ENCODE measurements at places on chromosomes 1 and 21. TPM values are rescaled to one million over a fixed set of nuclear protein-coding genes. Genes with fewer than 3 reads are reported as not detected.

GRCh38 chr1:66265796-66266195 is 268.2 kb upstream of the SGIP1 start:
- H3K27me3 ChIP-seq: no peaks in the 10 kb centered on the region
- H3K27ac ChIP-seq: no peak overlapping the region
- H3K36me3 ChIP-seq: no peaks in the 10 kb centered on the region
- H3K4me1 ChIP-seq: peaks cover 1% of the 10 kb centered on the region
- no peak for DNase-seq

GRCh38 chr21:36589352-36589971 is 109.5 kb upstream of the SIM2 start:
- no peak overlapping the region for H3K4me3 ChIP-seq
- peak; percentile 80 for DNase-seq
- H3K36me3 ChIP-seq: no peaks in the 10 kb centered on the region
- H3K4me1 ChIP-seq: no peaks in the 10 kb centered on the region
- H3K27ac ChIP-seq: no peak overlapping the region

DNA sequence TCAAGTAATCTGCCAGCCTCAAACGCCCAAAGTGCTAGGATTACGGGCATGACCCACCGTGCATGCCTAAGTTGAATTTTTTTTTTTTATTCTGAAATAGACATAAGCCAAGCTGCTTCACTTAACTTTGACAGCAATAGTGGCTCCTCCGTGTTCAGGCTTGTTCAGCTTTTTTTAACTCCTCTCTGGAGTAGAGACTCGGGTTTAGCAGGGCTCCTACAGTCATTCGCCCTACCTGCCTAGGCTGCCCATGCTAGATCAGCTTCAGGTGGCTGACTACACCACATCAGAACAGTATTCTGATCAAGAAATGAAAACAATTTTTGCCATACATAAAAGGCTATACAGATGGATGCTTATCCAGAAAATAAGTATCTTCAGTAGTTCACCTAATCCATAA is 14.7 kb downstream of the ARID4B start:
- no peaks in the 10 kb centered on the region for H3K27me3 ChIP-seq
- peaks cover 34% of the 10 kb centered on the region for H3K36me3 ChIP-seq
- H3K27ac ChIP-seq: no peak overlapping the region
- no peak for DNase-seq
- H3K4me1 ChIP-seq: no peaks in the 10 kb centered on the region

DNA sequence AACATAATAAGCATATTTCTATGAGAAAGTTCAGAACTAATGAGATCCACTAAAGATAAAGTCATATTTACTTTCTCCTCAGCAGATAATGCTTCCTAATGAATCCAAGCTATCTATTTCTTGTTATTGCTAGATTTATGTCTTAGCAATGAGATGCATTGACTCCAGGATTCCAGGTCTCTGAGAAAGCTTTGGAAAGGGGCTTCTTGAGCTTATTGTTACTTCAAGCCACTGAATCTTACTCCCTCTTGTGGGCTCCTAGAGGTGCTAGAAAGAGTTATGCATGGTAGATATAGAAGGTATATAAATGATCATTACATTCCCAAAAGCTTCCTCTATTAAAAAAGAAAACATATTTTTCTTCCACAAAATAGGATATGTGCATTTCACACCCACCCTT is 246.4 kb upstream of the ADAMTS5 start:
- H3K36me3 ChIP-seq: no peaks in the 10 kb centered on the region
- no peak overlapping the region for H3K27ac ChIP-seq
- DNase-seq: no peak
- H3K4me1 ChIP-seq: no peaks in the 10 kb centered on the region
- H3K4me3 ChIP-seq: no peak overlapping the region
- no peaks in the 10 kb centered on the region for H3K27me3 ChIP-seq

- H3K4me1 ChIP-seq: no peaks in the 10 kb centered on the region
- DNase-seq: no peak
- no peaks in the 10 kb centered on the region for H3K27me3 ChIP-seq
- H3K4me3 ChIP-seq: no peak overlapping the region
- no peak overlapping the region for H3K27ac ChIP-seq
Observed at GRCh38 chr1:218939095-218939494, 234.6 kb upstream of the LYPLAL1 start.

- no peak overlapping the region for H3K27ac ChIP-seq
- no peaks in the 10 kb centered on the region for H3K27me3 ChIP-seq
- no peak for DNase-seq
- H3K36me3 ChIP-seq: no peaks in the 10 kb centered on the region
Observed at GRCh38 chr1:115450501-115451040, 112.5 kb upstream of the NGF start.

GRCh38 chr21:28391938-28392849 is 600.5 kb downstream of the LTN1 start:
- H3K27me3 ChIP-seq: no peaks in the 10 kb centered on the region
- H3K36me3 ChIP-seq: no peaks in the 10 kb centered on the region
- H3K4me1 ChIP-seq: no peaks in the 10 kb centered on the region
- H3K4me3 ChIP-seq: no peak overlapping the region
- peak; percentile 29 for DNase-seq

DNA sequence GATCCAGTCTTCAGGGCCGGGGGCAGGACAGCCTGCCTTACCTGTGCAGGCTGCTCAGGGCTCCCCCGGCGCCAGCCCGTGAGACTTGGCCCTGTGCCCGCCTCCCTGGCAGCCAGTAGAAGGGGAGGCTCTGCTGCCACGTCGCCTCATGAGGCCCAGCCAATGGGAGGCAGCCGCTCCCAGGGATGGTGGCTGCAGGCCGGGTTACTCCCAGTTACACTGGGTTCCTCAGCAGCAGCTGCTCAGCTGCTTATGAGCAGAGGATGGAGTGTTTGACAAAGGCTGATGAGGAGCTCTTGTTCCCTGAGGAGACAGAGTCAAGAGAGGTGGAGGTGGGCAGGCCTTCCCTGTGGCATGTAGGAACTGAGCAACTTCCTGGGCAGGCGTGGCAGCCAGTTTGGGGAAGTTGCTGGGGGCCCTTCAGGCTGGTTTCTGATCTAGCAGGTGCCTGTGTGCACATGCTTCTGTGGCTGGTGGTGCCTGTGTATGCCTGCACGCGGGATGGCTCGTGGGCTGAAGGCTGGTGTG is 5.5 kb downstream of the MFSD2A start:
- peak; percentile 91 for DNase-seq
- no peaks in the 10 kb centered on the region for H3K27me3 ChIP-seq
- H3K36me3 ChIP-seq: peaks cover 33% of the 10 kb centered on the region
- peak overlapping the region; percentile 77 for H3K27ac ChIP-seq
- peak overlapping the region; percentile 55 for H3K4me3 ChIP-seq
- peaks cover 46% of the 10 kb centered on the region for H3K4me1 ChIP-seq

- no peak overlapping the region for H3K27ac ChIP-seq
- no peaks in the 10 kb centered on the region for H3K36me3 ChIP-seq
- no peaks in the 10 kb centered on the region for H3K27me3 ChIP-seq
- no peak for DNase-seq
- no peak overlapping the region for H3K4me3 ChIP-seq
Observed at GRCh38 chr1:98203466-98203865, 282.6 kb upstream of the DPYD start.

DNA sequence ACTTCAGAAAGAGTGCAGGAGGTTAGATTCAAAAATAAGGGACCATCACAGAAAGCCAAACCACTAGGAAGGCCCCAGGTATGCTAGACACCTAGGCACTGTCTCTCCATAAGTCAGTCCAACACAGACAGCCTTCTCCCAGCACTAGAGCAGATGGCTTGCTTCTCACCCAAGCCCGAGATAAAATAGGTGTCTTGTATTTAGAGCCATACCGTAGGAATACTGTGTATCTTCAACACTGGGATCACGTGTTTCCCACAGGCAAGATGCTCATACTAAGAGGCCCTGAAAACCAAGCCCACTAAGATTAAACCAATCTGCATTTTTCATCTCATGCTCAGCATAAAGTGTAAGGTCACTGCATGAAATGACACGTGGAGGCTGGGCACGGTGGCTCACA is 223.3 kb upstream of the KAZN start:
- H3K4me3 ChIP-seq: no peak overlapping the region
- DNase-seq: no peak
- H3K4me1 ChIP-seq: no peaks in the 10 kb centered on the region
- H3K27ac ChIP-seq: no peak overlapping the region

DNA sequence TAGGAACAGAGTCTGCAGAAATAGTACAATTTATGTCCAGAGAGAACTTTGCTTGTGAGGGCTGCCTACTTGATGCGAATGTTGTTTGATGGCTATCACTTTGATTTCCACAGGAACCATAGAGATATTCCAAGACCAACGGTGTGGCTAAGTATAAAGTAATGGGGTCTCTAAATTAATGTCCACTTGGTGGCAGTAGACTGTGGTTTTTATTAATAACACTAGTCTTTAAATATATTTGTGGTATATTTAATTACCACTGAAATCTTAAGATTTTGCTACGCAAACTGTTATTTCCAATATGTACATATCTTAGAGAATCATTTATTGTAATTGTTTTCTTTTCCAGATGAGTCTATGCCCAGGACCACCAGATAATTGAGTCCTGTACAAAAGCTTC is 647.9 kb downstream of the PLA2G4A start:
- DNase-seq: peak; percentile 64
- H3K4me1 ChIP-seq: no peaks in the 10 kb centered on the region
- no peak overlapping the region for H3K27ac ChIP-seq

DNA sequence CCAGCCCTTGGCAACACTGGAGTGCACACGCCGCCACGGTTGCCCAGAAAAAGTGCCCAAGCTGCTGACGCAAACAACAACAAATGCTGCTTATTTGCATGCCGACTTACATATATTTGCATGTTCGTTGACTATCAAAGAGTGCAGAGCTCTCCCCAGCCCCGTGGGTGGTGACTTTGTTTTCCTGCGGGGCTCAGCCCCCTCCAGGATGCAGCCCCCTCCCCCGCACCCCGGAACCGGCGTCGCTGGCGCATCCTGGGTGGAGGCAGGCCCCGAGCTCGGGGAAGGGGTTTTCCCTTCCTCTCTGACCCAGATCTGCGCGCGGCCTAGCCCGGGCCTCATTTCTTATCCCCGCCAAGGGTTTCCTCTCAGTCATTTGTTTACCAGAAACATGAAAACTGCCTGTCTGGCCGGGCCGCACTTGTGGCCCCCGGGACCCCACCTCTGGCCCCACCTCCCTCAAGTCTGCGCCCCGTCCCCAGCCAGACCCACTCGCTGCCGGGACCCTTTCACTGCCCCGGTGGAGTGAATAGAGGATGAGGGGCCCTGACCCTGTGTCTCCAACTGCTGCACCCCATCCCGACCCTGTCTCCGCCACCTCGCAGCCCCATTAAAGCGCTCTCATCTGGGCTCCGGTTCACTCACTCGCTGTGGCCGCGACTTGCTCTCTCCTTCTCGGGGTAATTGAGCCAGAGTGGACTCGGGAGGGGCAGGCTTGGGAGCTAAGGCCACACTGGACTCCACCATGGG is 5.5 kb downstream of the TNFRSF25 start:
- H3K4me3 ChIP-seq: no peak overlapping the region
- H3K36me3 ChIP-seq: no peaks in the 10 kb centered on the region
- DNase-seq: no peak
- H3K27ac ChIP-seq: no peak overlapping the region
- H3K4me1 ChIP-seq: no peaks in the 10 kb centered on the region
- no peaks in the 10 kb centered on the region for H3K27me3 ChIP-seq

DNA sequence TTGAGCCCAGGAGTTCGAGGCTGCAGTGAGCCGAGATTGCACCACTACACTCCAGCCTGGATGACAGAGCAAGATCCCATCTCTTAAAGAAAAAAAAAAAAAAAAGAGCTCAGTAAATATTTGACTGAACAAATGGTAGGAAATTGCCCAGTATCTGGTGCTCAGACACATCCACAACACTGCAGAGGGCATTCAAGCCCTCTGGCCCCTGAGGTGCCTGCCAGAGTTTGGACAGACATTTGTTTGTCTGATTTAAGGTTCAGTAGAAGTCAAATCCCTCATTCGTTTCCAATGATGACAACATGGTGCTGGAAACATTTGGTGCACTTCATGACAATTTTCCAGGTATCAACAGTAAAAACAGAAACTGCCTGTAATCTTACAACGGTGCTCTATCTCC is 86.6 kb downstream of the HLCS start:
- H3K36me3 ChIP-seq: peaks cover 6% of the 10 kb centered on the region
- no peak for DNase-seq
- no peaks in the 10 kb centered on the region for H3K27me3 ChIP-seq
- no peak overlapping the region for H3K27ac ChIP-seq

DNA sequence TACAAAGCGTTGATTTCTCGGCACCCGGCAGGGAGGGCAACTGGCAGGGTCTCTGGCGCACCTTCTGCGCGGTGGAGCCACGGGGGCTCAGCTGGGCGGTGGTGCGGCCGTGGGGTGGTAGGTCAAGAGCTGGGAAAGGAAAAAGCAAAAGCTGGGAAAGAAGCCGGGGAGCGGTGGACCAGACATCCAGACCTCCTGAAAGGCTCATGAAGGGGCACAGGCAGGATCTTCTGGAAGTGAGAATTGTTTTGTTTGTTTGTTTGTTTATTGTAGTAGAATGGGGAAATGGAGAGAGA is 7.2 kb upstream of the RNU1-1 start:
- H3K27ac ChIP-seq: no peak overlapping the region
- no peaks in the 10 kb centered on the region for H3K27me3 ChIP-seq
- DNase-seq: no peak
- no peaks in the 10 kb centered on the region for H3K36me3 ChIP-seq

GRCh38 chr1:85617633-85618100 is 37.1 kb downstream of the CCN1 start:
- H3K27me3 ChIP-seq: no peaks in the 10 kb centered on the region
- H3K4me3 ChIP-seq: no peak overlapping the region
- no peaks in the 10 kb centered on the region for H3K36me3 ChIP-seq
- DNase-seq: no peak
- H3K27ac ChIP-seq: no peak overlapping the region

- H3K36me3 ChIP-seq: no peaks in the 10 kb centered on the region
- no peaks in the 10 kb centered on the region for H3K27me3 ChIP-seq
- H3K4me1 ChIP-seq: no peaks in the 10 kb centered on the region
- no peak overlapping the region for H3K4me3 ChIP-seq
- H3K27ac ChIP-seq: no peak overlapping the region
- DNase-seq: no peak
Observed at GRCh38 chr1:209012443-209013196, 570.9 kb upstream of the CAMK1G start.

- H3K27ac ChIP-seq: no peak overlapping the region
- no peaks in the 10 kb centered on the region for H3K27me3 ChIP-seq
- DNase-seq: no peak
Observed at GRCh38 chr21:33387294-33387693, 15.9 kb upstream of the IFNGR2 start.

Gene ADGRL4
- not detected for total RNA-seq

Gene MCOLN2
- 56.1 TPM for total RNA-seq

Gene HOOK1
- not detected for total RNA-seq

Gene OPRD1
- not detected for total RNA-seq

Gene B3GALT2
- not detected for total RNA-seq

Gene REN
- total RNA-seq: not detected

Gene FCRLB
- total RNA-seq: 937 TPM

Gene CA14
- 0.45 TPM for total RNA-seq

Gene F13B
- not detected for total RNA-seq

Gene VCAM1
- total RNA-seq: not detected

Gene TNNT2
- total RNA-seq: 0.37 TPM

Gene MRPS21
- 75.0 TPM for total RNA-seq

Gene RAB4A
- total RNA-seq: not detected

Gene TPRG1L
- 14.4 TPM for total RNA-seq

Gene PLD5
- not detected for total RNA-seq

Gene ABCA4
- total RNA-seq: 0.25 TPM

Gene LRIF1
- 59.3 TPM for total RNA-seq

Data from Karpas-422 (cell line).